ENCODE measurements at places on chromosomes 11 and 22.

DNA sequence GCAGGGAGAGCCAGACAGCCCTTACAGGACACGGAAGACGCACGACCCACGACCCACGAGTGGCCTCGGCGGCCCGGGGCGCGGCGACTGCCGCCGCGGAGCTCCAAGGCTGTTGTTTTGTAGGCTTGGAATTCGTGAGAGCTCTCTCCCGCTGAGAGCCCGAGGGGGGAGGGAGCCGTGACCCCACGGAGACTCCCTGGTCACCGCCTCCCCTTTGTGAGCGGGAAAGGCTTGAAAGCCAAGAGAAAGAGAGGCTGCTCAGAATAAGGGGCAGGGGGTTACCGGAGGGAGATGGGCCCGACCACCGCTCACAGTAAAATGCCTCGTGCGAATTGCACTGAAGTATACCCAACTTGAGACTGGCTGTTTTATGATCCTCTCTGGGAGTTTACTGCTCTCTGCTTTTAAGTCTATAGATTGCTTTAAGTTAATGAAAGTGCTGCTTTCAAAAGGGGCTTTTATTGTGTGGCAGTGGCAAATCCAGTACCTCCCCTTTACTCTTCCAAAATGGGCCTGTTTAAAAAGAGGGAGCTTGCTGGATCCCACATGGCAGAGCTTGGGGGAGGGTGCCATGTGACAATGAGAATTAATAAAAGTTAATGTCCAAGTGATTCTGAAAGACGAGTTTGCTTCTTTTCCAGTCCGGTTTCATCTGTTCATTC is 2.9 kb downstream of the PKNOX2 start:
- no peak for DNase-seq

- DNase-seq: no peak
These were observed 12.9 kb downstream of the ZNF74 start for GRCh38 chr22:20406686-20407408.

DNA sequence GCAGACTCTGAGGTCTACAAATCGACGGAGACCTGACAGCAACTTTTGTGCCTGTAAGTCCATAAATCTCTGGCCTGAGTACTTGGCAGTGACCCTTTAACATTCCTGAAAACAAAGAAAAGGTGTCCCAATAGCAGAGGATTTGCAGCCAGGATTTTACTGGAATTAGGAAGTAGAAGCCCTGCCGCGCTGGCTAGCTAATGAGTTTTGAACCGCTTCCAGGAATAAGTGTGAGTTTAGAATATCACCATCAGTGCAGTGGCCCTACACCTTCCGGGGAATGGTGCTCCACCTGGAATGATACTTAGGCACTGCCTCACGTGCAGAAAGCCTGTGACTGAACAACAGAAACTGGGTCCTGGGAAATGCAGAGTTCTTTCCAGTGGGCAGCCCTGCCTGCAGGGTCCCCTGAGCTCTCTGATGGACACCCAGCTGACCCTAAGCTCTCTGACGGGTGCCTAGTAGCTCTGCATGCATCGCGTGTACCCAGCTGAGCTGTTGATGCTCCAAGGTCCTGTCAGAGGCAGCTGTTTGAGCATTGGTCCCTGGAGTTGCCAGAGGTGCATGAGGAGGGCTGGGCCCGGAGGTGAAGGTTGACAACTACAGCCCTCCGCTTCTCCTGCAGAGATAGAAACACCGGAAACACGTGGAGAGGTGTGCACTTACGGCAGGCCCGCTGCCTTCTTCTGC is 380.9 kb downstream of the TBC1D22A start:
- DNase-seq: no peak

DNA sequence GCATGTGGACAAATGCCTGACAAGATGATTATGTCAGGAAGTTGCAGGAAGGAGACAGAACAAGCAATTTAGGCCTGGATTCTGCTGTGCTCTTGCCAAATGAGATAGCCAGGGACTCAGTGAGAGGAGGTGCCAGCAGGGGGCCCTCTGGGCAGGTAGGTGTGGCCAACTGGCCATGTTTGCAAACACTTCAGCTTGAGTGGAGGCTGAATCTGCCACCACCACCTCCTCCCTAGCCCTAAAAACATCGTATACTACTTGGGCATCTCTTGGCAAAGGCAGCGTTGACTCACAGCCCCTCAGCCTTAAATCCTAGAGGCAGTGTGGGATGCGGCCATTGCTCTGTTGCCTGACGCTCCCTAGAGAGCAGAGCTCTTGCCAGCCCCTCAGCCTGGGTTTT is 95.1 kb upstream of the PLET1 start:
- no peak for DNase-seq

- no peak for DNase-seq
These were observed 10.2 kb upstream of the DDB2 start for GRCh38 chr11:47204637-47204989.

- DNase-seq: no peak
These were observed 405.7 kb downstream of the AASDHPPT start for GRCh38 chr11:106482917-106483785.

- no peak for DNase-seq
These were observed 7.6 kb downstream of the TP53I11 start for GRCh38 chr11:44943118-44943517.

DNA sequence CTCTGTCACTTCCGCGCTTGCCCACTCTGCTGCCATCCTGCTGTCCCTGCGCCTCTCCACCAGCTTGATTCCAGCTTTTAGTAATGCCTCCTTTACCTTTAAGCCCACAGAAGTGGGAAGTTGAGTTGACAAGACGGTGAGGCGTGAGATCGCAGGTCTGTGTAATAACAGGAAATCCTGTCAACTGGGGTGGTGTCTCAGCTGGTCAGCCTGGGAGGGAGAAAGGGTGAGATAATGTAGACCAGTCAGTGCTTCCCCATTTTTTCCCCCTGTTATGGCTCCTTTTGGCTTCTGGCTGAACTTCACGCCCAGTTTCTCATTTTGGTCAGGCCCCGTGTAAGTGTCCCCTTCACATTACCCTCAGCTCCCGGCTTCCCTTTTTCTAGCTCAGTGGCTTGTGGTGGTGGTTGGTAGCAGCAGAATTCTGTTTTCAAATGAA is 98.9 kb downstream of the TRAF6 start:
- peak; percentile 35 for DNase-seq

- no peak for DNase-seq
These were observed 107.7 kb upstream of the LDLRAD3 start for GRCh38 chr11:35836205-35836604.

GRCh38 chr11:6365659-6366058 is 24.6 kb upstream of the SMPD1 start:
- DNase-seq: no peak

Data from activated CD8-positive, alpha-beta T cell treated with anti-CD3 and anti-CD28 coated beads, Interleukin-2, amount 10 ng/mL, durations not matched to agents 7 days and 5 days (primary cell).